ENCODE measurements at places on chromosomes 5 and 9. TPM values are rescaled to one million over a fixed set of nuclear protein-coding genes. Genes with fewer than 3 reads are reported as not detected.

- DNase-seq, result no peak
Measured at GRCh38 chr5:175254155-175254554, 189.8 kb downstream of the DRD1 start.

TNPO1 gene
- total RNA-seq, result 414 TPM

- peak; percentile 56 for DNase-seq
Measured at GRCh38 chr9:38276771-38277439, 115.6 kb upstream of the ALDH1B1 start.

GRAMD2B gene
- 23.1 TPM for total RNA-seq

INSYN2B gene
- total RNA-seq, result 7.4 TPM

PRR7 gene
- 55.4 TPM for total RNA-seq

DNA sequence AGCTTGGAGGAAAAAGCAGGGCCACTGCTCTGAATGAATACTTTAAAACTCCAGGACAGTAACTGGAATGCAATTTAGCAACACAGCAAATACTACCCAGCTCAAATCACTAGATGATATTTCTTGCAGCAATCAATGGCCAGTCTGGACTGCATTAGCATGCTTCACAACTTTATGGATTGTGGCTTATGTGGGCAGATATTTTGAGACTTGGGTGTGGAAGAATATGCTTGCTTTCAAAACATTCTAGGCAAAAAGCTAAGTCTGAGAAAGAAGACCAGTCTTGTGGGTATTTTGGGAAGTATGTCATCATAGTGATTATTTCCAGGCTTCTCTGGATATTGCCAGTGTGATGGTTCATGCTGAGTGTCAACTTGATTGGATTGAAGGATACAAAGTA, 3.1 kb downstream of the RANBP3L start:
- no peak for DNase-seq

GRCh38 chr5:16987776-16988175, 51.7 kb upstream of the MYO10 start:
- no peak for DNase-seq

DNA sequence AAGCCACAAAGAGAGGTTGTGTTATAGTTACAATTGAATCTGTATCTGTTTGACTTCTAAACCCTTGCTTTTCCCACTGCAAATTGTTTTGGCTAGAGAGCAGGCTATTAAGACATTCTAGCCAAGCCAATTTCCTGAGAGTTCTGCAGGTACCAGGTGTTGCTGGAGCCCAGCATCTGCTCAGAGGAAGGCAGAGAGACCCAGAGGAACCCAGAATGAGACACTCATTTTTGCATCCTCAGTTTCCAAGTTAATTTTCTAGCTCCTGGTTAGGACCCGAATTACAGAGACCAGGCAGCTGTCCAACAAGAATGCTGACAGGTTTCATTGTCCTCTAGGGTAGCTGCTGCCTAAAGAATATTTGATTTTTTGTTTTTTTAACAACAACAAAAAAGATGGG, 266.2 kb downstream of the TRIM32 start:
- no peak for DNase-seq

GRCh38 chr5:177964471-177964870, 31.6 kb downstream of the PROP1 start:
- DNase-seq, result no peak

SPATA31C2 gene
- not detected for total RNA-seq

C9orf152 gene
- not detected for total RNA-seq

DNA sequence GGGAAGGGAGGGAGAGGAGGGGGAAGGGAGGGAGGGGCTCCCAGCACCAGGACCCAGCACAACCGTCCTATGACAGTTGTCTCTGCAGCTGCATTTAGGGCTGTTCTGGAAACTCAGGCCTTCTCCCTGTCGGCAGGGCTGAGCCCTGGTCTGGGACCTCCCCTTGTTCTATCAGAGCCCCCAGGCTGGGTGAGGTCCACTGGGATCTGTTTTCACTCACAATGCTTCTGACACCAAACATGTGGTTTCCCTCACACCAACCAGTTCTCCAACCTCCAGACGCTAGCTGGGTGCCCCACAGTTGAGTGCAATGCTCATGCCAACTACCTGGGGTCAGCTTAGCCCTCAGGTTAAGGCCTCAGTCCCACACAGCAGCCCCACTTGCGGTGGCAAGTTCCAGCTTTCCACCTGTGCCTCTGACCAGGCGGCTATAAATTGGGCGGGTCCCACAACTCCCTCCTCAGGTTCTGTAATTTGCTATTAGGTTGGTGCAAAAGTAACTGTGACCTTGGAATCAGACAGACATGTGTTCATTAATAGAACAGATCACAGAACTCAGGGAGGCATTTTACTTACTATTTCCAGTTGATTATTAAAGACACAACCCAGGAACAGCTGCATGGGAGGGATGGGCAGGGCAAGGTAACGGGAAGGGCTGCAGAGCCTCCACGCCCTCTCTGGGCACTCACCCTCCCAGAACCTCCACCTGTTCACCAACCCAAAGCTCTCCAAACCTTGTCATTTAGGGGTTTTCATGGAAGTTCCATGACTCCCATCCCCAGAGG, 13.5 kb downstream of the ADAMTS2 start:
- no peak for DNase-seq

RASGEF1C gene
- total RNA-seq, result not detected

DNA sequence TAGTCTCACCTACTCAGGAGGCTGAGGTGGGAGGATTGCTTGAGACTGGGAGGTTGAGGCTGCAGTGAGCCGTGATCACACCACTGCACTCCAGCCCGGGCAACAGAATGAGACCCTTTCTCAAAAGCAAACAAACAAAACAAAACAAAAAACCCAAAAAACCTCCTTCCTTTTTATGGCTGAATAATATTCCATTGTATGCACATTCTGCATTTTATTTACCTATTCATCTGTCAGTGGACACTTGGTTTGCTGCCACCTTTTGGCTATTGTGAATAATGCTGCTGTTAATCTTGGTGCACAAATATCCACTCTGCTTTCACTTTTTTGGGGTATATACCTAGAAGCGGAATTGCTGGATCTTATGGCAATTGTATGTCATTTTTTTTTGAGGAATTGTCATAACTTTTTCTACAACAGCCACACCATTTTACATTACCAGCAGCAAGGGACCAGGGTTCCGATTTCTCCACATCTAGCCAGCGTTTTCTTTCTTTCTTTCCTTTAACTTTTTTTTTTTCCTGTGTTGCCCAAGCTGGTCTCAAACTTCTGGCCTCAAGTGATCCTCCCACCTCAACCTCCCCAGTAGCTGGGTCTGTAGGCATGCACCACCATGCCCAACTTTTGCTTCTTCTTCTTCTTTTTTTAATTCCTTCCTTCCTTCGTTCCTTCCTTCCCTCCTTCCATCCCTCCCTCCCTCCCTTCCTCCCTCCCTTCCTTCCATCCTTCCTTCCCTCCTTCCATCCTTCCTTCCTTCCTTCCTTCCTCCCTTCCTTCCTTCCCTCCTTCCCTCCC, 30.6 kb downstream of the NKX2-5 start:
- peak; percentile 26 for DNase-seq

HTR1A gene
- not detected for total RNA-seq

DNA sequence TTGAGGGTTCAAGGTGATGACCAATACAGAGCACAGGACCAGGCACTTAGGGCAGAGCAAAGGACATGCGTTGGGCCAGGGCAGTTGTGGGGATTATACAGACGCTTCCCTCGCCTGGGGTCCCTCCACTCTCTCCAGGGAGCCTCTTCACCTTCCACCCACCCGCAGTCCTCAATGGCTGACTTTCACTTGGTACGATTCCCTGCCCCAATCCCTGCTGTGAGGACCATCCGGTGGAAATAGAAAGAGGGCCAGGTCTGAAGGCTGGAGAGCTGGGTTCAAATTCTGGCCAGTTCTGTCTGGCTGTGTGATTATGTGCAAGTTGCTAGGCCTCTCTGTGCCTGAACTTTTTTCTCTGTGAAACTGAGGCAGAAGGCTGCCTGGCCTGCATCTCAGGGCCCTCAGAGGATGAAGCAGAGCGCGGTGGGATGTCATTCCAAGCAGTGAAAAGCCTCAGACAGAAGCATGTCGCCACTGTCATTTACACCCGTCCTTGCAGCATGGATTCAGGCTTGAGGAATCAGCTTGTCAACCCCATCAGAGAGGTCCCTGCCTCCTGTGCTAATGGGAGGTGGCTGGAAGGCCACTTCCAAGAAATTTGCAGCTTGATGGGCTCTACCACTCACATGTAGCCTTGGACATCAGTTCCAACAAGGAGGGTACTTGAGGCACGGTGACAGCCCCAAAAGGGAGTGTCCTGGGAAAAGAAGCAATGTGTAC, 206.6 kb upstream of the IER5L start:
- no peak for DNase-seq

DNA sequence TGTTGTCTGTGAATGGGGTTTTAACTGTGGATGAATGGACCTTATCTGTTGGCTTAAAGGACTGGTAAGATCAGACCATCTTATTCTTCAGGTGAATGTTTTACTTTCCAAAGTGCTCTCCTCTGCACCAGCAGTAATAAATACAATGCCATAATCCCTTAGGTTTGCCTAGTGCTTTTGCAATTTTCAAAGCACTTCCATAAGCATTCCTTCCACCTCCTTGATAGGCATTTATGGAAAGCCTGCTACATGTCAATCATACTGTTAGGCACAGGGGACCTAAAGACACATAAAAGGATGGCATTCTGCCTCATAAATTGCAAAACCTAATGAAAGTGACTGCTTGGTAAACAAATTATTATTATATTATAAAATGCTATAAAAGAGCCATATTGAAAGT, 21.4 kb downstream of the IL7R start:
- DNase-seq, result no peak

C8G gene
- total RNA-seq, result not detected

STK10 gene
- total RNA-seq, result 13.6 TPM

DNA sequence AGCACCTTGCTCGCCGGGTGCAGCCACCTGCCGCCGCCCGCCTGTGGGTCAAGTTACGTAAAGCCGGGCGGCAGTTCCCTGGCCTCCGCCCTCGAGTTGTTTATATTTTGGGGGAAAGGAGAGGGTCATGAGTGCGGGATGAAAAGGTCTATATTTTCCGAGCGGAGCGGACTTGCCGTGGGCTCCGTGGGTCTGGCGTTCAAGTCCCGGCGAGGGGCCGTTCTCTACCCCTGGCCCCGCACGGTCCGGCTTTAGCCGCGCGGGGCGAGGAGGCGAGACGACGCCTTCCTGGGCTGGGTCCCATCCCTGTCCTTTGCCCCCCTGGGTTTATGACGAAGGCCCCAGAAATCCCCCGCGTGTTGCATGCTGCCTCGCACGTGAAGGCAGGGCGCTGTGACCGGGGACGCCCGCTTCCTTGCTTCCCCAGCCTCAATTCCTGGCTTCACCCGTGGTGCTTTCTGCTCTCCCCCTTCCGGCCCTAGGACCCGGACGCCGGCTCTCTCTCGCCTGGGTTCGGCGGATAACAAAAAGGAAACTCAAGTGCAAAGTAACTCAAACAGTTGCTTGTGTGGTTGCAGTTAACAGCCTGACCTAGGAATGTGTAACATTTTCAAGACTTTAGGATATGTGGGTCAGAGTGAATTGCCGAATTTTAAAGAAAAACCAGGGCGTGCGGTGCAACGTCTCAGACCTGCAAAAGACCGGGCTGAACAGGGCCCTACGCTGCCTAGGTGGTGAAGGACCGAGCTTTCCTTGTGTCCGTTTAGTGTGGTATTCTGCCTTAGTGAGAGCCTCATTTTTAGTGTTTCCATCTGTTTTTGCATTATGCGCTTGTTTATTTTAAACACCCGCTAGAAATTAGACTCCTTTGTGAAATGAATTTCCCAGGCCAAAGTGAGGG, 810 bp downstream of the VPS13A start:
- peak; percentile 37 for DNase-seq

DNA sequence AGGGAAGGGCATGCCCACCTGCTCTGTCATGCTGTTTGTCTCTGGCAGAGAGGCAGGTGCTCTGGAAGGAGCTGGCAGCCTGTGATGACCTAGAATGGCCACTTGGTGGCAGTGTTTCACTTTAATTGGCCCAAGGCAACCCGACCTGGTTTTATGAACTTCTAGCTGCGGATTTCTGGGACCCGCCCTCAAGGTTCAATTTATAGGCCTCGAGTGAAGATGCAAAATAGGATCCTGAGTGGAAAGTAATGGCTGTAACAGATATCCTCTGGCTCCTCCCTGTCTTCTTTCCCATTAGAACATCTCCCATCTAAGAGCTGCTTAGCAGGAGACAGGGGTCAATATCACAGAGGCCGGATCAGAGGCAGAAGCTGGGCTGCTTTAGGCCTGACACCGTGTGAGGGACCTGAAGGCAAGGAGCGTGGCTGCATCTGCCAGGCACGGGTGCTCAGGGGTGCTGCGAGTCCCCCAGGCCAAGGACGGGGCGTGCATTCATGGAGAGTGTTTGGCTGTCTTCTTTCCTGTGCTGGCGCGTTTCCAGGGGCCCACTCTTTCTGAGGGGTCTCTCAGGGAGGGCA, 56.7 kb upstream of the SLC28A3 start:
- DNase-seq, result peak; percentile 52

RANBP3L gene
- 0.83 TPM for total RNA-seq

GRCh38 chr5:110757118-110757729, 18.4 kb downstream of the SLC25A46 start:
- peak; percentile 31 for DNase-seq

DNA sequence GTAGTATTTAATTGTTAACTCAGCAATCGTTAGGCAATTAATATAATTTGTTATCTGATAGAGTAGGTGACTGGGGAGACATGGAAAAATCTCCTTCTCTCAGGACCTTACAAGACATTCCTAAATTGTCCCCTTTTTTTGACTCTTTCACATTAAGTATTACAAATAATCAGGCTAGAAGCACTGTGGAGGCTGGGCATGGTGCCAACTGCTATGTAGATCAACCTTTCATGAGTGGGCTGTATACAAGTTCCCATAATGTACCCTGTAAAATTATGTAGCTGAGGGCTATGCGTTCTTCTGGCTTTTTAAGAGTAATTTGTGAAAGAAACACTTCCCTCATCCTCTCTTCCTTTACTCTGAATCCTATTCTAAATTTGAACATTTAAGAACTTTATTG, 140.2 kb downstream of the NFIB start:
- no peak for DNase-seq

ZNF879 gene
- total RNA-seq, result 4.7 TPM

DNM1 gene
- total RNA-seq, result 0.17 TPM

GRCh38 chr9:105355781-105356180, 92.1 kb upstream of the FSD1L start:
- peak; percentile 19 for DNase-seq

DNA sequence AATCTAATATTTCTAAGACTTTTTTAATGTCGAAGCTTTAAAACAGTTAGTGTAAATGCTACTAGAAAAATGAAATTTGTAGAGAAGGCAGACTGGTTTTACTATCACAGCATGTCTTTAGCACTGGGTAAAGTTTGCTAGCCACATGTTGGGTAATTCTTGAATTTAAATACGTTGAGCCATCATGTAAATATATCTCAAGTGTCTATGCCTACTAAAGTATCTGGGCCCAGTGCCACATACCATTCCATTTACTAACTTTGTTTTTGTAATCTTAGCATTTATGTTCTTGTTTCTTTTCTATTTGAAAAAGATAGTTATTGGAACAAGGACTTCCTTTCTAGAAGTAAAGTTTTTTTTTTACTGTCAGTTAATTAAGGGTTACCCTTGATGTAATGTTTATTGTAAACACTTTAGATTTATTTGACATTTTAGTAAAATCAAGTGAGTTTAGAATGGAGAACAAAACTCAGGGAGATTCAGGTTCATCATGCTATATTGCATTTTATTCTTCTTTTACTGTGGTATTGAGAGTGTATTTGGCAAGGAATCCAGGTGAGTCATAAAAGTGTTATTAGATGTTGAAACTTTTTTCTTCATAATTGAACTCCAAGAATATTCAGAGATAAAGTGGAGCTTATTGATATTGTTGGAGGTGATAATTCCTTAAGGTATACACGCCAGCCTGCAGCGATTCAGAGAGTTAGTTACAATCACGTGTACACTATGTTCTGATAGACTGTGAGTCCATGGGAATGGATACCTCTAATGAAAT, 182.4 kb downstream of the CCDC171 start:
- DNase-seq, result peak; percentile 92

Measured in LHCN-M2 (cell line).